ENCODE measurements at places on chromosomes 6 and 20.
A peak's percentile ranks its signal among the peaks of the same experiment; 100 is the strongest.

DNA sequence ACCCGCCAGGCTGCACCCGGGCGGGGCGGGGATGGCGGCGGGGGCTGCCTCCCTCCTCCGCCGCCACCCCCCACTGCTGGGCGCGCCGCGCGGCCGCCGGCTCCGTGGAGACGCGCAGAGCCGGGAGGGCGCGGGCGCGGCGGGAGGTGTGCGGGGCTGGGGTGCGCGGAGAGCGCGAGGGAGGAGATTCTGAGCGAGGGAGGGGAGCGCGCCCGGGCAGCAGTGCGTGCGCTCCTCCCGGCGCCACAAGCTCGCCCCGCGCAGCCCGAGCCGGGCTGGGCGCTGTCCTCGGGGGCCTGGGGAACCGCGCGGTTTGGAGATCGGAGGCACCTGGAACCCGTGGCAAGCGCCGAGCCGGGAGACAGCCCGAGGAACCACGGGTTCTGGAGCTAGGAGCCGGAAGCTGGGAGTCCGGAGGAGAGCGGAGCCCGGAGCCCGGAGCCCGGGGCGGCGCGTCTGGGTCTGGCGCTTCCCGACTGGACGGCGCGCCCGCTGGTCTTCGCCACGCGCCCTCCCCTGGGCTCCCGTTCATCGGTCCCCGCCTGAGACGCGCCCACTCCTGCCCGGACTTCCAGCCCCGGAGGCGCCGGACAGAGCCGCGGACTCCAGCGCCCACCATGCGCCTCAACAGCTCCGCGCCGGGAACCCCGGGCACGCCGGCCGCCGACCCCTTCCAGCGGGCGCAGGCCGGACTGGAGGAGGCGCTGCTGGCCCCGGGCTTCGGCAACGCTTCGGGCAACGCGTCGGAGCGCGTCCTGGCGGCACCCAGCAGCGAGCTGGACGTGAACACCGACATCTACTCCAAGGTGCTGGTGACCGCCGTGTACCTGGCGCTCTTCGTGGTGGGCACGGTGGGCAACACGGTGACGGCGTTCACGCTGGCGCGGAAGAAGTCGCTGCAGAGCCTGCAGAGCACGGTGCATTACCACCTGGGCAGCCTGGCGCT lies at the start of gene NTSR1:
Gene NTSR1 (plus strand): TSS at position 246 of the 946 bp plus-strand sequence. CDS start 372 bp downstream, at position 618.
- no peak for DNase-seq

DNA sequence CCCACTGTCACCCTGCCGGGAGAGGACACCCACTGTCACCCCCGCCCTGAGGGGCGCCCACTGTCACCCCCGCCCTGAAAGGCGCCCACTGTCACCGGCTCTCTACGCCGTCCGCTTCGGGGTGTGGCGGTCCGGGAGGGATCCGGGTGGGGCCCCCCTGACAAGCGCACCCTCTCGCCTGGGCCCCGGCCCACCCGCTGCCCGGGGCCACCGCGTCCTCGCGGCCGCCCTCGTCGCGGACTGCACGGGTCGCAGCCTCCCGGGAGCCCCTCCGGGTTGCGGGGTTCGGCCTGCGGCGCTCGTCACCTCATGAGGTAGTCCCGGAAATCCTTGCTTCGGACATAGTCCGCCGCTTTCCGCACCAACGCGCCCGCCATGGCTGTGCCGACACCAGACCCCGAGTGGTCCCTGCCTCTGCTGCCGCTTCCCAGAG lies 224 bp downstream of the MPC1 start:
- no peak for DNase-seq

GRCh38 chr6:148166339-148166968 lies 176.2 kb upstream of the SASH1 start:
- no peak for DNase-seq

DNA sequence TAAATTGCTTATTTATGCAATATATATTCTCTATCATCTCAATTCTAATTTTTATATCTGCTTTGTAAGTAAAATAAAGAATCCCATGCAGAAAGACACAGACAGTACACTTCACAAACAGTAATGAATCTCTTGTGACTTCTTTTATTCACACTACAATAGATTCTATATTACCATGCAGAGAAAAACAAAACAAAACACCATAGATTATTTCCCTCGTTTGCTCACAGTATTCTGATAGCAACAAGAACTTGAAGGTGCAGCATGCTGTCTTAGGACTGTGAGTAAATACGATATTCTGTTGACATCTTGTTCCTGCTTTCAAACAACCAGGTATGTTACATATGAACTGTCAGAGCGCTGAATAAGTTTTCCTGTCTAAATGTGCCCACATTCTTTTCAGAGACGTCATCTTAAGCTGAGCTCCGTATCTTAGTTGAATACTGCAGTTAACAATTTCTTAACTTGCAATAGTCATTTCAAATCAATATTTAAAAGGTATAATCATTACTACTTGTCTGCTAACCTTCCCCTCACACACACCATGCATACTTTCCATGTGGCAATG lies 140.1 kb downstream of the BTBD9 start:
- no peak for DNase-seq

GRCh38 chr6:157717340-157717748 lies 105.7 kb upstream of the SNX9 start:
- no peak for DNase-seq

DNA sequence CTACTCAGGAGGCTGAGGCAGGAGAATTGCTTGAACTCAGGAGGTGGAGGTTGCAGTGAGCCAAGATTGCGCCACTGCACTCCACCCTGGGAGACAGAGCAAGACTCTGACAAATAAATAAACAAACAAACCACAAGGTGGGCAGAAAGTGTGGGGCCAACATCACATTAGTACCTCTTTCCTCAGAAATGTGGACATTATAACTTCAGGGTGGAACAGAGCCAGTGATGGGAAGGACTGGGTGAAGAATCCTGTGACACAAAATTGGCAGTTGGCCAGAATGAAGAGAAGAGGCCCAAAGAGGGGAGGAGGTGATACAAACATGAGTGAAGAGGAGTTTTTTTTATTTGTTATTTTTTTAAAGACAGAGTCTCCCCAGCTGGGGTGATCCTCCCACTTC lies 50.6 kb downstream of the NUP153 start:
- no peak for DNase-seq

DNA sequence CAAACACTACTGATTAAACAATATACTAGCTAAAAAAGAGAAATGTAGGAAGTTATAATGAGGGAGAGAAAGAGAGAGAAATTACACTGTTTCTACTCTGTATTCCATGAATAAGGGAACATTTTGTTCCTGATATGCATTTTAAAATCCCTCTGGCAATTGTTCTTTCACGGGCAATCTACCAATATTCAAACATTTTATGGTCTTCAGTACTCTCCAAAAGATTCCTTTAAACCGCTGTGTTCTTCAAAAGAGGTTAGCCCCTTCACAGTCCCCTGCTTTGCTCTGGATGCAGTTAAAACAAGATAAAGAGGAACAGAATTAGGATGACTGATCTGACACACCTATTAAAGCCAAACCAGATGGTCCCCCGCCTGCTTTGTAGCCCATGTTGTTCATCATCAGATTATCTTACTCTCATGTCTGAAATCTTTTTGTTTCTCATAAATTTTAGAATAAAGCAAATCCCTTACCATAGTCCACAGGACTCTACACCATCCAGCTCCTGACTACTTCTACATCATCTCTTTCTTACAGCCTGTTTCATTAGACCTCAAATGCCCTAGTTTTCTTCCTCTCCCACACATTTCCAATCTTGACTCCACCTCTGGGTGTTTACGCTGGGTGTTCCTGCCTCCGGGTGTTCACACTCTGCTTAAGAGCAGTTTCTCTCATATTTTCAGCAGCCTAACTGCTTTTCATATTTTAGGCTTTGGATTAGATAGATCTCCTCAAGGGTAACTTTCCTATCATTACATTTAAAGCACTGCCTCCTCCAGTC lies 399.7 kb downstream of the COL12A1 start:
- no peak for DNase-seq

- no peak for DNase-seq
Measured at GRCh38 chr6:168223150-168223549, 96.4 kb downstream of the DACT2 start.

- no peak for DNase-seq
Measured at GRCh38 chr6:16080204-16080603, 48.7 kb upstream of the MYLIP start.

DNA sequence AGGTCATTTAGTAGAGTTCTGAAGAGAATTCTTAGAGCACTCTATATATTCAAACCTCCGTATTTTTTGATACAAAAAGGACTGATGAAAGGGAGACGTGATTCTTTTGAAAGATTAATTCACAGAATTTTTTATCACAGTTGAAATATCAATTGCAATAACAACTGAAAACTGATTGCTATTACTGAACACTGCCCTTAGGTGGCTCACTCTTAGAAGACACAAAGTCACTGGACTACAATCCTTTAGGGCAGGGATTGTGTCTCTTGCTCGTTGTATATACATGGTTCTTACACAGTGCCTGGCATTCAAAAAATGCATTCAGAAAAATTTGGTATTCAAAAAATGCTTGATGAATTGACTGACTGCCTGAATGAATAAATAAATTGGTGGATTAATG lies 17.1 kb upstream of the CALHM6 start:
- no peak for DNase-seq

DNA sequence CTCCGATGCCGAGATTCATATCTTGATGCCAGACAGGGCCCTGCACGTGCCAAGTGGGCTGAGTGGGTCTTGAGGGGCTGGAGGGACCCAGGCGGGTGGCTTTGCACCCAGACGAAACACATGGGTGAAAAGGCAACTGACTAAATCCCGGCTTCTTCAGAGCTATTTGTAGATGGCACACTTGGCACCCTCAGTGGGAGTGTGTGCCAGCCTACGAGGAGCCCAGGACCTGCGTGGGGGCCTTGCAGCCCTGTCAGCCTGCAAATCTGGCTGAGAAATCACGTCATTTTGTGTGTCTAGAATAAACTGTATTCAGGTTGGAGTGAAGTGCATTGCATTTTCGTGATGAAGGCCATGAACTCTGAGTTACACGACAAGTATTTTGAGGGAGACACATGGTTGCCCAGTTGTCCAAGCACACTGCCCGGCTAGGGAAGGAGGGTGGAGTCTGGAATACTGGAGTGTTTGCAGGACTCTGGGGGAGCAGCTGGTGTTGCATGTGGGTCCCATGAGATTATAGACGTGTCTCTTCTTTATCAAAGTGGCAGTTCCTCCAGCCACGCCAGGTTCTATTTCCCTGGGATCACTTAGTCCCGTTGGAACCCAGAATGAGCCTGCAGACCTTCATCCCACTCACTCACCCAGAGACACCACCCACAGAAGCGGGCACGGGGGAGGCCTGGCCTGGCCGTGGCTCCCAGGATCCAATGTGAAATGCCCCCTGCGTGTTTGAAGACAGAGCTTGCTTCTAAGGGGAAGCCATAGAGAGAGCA lies 60.2 kb downstream of the DLL1 start:
- DNase-seq, result no peak

GRCh38 chr6:138124096-138124495 lies 16.9 kb upstream of the PERP start:
- no peak for DNase-seq

DNA sequence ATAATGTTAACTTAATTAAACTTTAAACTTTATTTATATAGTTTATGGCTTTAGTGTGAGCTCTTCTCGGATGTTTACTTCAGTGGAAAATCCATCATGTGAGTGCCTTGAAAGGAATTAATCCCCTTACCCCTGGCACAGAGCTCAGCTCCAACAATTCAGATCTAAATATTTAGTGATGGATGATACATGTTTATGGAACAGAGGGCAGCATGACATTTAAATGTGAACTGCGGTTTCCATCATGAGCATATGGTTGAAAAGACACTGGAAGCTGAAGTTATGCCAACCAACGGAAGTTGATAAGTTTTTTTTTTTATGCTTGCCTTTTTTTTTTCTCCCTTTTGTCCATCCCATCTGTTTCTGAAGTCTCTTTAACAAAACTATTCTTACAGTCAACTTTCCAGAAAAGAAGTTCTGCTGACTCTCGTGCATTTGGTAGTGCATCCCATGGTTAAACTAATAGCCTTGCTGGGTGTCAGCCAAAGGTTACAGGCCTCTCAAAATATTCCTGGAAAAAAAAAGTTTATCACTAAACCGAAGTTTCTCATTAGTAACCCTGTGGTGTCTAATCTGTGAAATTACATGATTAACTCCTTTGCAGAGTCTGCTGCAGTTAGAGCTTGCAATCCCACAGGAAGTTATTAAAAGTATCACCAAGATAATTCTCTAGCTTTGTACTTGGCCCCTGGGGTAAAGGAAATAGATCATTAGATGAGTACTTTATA lies 243.9 kb upstream of the TCF21 start:
- DNase-seq, result no peak

- no peak for DNase-seq
Measured at GRCh38 chr6:3966426-3966825, 112.5 kb downstream of the FAM217A start.

DNA sequence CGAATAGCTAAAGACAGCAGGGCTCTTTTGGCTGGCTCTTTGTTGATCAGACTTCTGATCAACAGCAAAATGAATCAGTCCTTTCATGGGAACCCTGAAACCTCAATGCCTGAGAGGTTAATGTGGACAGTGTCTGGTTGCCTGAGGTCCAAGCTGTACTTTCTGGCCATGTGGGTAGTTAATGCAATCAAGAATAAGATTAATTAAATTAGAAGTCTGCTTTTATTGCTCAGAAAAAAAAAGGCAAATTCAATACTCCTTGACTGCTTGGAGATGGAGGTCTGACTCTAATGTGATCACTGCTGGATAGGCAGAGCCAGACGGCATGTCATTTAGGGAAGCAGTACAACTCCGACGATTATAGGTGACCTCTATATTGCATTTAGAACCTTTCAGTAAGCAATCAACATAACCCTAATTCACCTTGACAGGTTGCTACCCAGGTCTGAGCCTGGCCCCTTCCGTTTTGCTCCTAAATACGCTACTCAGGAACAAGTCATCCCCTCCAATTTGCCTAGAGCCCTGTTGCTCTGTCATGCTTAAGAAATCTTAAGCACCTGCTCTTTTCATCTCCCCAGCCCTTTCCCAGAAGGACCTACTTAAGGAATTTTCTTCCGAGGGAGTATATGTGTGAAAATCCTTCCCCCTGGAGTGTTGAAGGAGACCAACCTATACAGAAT lies 370.0 kb upstream of the SPTLC3 start:
- no peak for DNase-seq

GRCh38 chr6:116266803-116267202 lies 12.9 kb downstream of the TSPYL1 start:
- no peak for DNase-seq

GRCh38 chr6:134511984-134512683 lies 194.2 kb upstream of the SGK1 start:
- DNase-seq, result no peak

DNA sequence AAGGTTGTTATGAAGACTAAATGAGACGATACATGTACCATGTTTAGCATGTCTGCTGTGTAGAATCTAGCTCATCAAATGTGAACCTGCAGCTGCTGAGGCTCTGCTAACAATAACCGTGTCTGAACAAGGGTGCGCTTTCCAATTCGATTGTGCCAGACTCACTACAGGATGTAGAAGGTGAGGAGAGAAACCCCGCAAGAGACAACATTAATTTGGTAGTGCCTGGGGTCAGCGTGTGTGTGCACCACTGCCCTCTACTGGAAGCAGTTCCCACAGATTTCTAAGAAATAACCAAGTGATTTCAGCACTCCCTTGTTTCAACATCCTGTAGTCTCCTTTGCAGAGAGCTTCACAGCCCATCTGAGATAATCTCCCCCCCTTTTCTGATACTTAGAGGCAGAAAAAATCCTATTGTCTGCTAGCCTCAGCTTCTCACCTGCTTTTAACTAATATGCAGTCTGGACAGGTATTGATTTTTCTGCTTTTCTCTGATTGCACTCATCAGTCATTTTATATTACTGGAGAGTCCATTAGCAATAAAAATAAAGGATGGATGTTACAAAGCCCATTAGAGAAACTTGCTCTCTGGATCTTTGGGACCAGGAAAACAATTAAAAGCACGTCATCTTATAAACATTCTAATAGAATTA lies 96.7 kb upstream of the BACH2 start:
- peak; percentile 47 for DNase-seq

- no peak for DNase-seq
Measured at GRCh38 chr6:53523511-53524454, 21.1 kb downstream of the GCLC start.
